ENCODE measurements at places on chromosomes 4 and X. TPM values are rescaled to one million over a fixed set of nuclear protein-coding genes. Genes with fewer than 3 reads are reported as not detected.

TFDP3 gene
- total RNA-seq, result not detected

MID1 gene
- 21.2 TPM for total RNA-seq

ZFYVE28 gene
- total RNA-seq, result 5.9 TPM

FANCB gene
- 1.6 TPM for total RNA-seq

SPANXB1 gene
- not detected for total RNA-seq

TLR8 gene
- total RNA-seq, result not detected

STATH gene
- not detected for total RNA-seq

CT45A2 gene
- not detected for total RNA-seq

TMEM47 gene
- 51.0 TPM for total RNA-seq

TMEM35A gene
- total RNA-seq, result 13.2 TPM

EMCN gene
- 3.2 TPM for total RNA-seq

PABPC1L2B gene
- total RNA-seq, result not detected

EDA gene
- 0.35 TPM for total RNA-seq

UBE2A gene
- 9.4 TPM for total RNA-seq

LIMCH1 gene
- 77.9 TPM for total RNA-seq

TCEAL2 gene
- 0.12 TPM for total RNA-seq

GAB3 gene
- 1.3 TPM for total RNA-seq

GPRIN3 gene
- 0.90 TPM for total RNA-seq

SEPSECS gene
- 7.1 TPM for total RNA-seq

ATP1B4 gene
- not detected for total RNA-seq

NDP gene
- total RNA-seq, result 1.2 TPM

GYPE gene
- 0.59 TPM for total RNA-seq

CDX4 gene
- total RNA-seq, result not detected

HSD17B13 gene
- total RNA-seq, result 0.12 TPM

TEX13B gene
- not detected for total RNA-seq

IL1RAPL1 gene
- total RNA-seq, result under 0.01 TPM

GPR34 gene
- not detected for total RNA-seq

ZMAT1 gene
- total RNA-seq, result 0.12 TPM

RAB40A gene
- total RNA-seq, result not detected

PPP4R3C gene
- not detected for total RNA-seq

SLC6A14 gene
- not detected for total RNA-seq

PJA1 gene
- total RNA-seq, result 30.6 TPM

PQBP1 gene
- 169 TPM for total RNA-seq

HTN3 gene
- not detected for total RNA-seq

IQSEC2 gene
- total RNA-seq, result 4.3 TPM

GPR143 gene
- total RNA-seq, result not detected

OTOP1 gene
- not detected for total RNA-seq

PPARGC1A gene
- total RNA-seq, result not detected

TMPRSS11D gene
- not detected for total RNA-seq

NPY2R gene
- total RNA-seq, result not detected

F9 gene
- total RNA-seq, result not detected

PLP1 gene
- 0.12 TPM for total RNA-seq

NPY1R gene
- 0.12 TPM for total RNA-seq

MUC7 gene
- not detected for total RNA-seq

PPBP gene
- not detected for total RNA-seq

AGA gene
- 68.8 TPM for total RNA-seq

ADGRA3 gene
- total RNA-seq, result 22.1 TPM

PPEF1 gene
- not detected for total RNA-seq
